Dermis blood vessel endothelial cell (primary cell): ENCODE measurements at places on chromosomes 2 and 18.
A peak's percentile ranks its signal among the peaks of the same experiment; 100 is the strongest.

- DNase-seq, result no peak
Observed at GRCh38 chr2:60888853-60889252, 7.5 kb downstream of the REL start.

DNA sequence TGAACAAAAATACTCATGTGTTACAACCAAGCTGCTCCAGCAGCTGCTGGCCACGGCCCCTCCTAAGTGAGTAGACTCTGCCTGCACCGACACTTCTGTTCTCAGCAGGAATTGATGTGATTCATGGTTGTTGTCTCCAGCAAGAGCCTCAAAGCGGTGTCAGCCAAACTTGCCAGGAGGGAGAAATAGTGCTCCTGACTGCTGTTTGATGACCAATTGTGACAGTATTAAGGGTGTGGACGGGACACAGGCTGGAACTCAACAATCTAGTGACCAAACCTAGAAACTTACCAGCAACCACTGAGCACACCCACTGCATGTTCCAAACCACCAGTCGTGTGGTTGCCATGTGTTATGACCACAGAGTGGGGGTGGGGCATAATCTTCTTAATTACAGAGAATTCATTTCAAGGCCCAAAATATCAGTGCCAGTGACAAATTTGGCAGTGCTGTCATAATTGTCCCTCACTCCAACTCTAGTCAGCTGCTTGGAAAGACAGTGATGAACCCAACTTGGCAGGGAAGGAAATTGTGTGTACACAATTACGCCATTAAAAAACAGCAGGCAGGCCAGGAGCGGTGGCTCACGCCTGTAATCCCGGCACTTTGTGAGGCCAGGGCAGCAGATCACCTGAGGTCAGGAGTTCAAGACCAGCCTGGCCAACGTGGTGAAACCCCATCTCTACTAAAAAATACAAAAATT, 30.4 kb downstream of the FBLN7 start:
- DNase-seq, result no peak

GRCh38 chr2:10079266-10079869, 843 bp downstream of the CYS1 start:
- DNase-seq, result peak; percentile 20

DNA sequence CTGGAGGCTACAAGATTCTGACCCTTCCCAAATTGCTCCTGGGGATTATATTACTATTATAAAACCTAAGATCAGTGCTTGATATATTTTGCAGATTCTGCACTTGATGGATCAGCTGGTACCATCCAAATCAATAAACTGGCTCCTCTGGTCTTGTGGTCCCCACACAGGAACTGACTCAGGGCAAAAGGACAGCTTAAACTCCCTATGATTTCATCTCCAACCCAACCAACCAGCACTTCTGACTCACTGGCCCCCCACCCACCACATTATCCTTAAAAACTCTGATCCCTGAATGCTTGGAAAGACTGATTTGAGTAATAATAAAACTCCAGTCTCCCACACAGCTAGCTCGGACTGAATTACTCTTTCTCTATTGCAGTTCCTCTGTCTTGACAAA, 82.1 kb downstream of the TMEM163 start:
- DNase-seq, result no peak

- DNase-seq, result no peak
Observed at GRCh38 chr18:48872234-48873145, 78.3 kb downstream of the SMAD7 start.

GRCh38 chr2:189506514-189506976, 65.3 kb downstream of the WDR75 start:
- peak; percentile 24 for DNase-seq
